Stimulated activated CD8-positive, alpha-beta memory T cell treated with anti-CD3 and anti-CD28 coated beads, Interleukin-7, amount 100 ng/mL, for 48 hours (primary cell): ENCODE measurements at places on chromosomes 7 and 10.

DNA sequence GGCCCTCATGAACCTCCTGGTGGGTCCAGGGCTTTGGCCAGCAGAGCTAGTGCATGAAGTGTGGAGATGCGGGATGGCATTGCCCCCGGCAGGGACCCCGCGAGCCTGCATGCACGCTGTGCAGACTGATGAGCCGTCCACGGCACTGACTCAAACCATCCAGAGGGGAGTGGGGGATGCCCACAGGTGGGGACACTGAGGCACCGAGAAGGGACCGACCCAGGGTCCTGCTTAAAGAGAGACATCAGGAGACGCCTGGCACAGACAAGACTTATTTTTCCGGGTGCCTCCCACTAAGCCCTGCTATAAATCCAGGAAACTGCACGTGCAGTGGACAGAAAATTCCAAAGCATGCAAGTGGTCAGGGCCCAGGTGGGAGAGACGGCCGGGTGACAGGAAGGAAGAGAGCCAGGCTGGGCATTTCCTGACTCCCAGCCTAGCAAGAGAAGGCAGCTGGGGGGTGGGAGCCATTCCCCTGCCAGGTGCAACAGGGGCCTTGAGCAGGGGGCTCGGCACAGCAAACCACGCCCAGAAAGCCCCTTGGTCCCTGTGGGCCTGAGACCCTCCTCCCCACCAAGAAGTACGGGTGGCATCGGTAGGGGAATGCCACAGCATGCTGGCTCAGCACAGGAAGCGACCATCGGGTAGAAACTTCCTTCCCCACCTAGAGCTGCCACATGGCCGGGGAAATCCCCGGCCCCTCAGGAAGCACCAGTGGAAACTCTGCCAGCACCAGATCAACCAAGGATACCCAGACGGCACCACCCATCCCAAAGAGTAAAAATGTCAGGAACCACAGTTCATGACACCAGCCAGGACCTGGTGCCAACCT, 91.5 kb downstream of the FOXL3 start:
- DNase-seq = no peak

DNA sequence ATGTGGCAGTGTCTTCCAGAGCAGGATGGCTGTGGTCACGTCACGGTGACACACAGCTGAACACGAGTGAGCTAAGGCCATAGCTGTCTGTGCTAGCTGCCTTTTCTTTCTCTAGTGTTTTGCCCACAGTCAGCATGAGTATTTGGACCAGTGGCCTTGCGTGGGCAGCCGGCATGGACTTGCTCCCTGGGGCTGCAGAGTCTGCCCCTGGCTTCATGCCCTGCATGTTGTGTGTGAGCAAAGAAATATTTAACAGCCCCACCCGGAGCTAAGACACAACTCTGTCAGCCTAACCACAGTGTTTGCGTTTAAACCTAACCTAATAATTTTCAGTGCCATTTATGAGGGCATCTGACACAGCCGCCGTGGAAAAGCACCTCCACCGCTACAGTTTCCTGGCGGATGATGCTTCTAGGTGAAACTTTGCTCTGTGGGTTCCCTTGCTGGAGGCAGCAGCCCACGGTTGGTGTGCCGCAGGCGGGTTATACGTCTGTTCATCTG, 14.6 kb downstream of the CHST12 start:
- DNase-seq = peak; percentile 60

- no peak for DNase-seq
Measured at GRCh38 chr7:85896531-85896930, 709.7 kb upstream of the SEMA3D start.

DNA sequence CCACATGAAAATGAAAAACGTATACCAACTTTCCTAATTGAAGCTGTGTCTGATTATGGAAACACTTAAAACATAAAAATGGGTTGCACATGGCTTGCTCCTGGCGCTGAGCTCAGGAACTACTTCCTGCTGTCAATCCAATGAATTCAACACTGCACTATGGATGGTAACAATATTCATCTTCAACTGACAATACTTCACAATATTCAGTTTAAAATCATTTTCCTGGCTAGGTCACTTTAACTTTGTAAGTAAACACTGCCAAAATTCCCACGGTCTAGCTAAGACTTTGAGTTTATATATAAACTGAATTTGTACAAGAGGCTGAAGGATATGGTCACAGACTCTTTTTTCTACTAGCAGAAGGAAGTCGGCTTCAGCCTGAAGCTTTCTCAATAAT, 556.9 kb downstream of the TNS3 start:
- DNase-seq = no peak

DNA sequence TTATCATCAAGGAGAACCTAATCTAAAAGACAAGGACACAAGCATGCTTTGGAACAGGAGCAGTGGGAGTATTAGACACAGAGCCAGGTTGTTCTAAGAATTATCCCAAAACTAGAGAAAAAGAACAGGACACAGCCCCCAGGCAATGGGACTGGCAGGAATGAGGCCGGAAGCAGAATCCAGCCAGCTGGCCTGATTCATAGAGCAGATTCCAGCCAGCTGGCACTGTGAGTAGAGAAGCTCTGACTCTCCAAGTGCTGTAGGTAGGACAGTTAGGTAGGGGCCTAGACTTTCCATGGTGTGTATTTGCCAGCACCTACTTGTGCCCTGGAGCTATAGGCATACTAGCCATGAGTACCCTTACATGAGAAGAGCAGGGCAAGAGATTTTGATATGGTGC, 13.3 kb upstream of the RAB18 start:
- no peak for DNase-seq
